ENCODE measurements at places on chromosomes 11 and 22.

DNA sequence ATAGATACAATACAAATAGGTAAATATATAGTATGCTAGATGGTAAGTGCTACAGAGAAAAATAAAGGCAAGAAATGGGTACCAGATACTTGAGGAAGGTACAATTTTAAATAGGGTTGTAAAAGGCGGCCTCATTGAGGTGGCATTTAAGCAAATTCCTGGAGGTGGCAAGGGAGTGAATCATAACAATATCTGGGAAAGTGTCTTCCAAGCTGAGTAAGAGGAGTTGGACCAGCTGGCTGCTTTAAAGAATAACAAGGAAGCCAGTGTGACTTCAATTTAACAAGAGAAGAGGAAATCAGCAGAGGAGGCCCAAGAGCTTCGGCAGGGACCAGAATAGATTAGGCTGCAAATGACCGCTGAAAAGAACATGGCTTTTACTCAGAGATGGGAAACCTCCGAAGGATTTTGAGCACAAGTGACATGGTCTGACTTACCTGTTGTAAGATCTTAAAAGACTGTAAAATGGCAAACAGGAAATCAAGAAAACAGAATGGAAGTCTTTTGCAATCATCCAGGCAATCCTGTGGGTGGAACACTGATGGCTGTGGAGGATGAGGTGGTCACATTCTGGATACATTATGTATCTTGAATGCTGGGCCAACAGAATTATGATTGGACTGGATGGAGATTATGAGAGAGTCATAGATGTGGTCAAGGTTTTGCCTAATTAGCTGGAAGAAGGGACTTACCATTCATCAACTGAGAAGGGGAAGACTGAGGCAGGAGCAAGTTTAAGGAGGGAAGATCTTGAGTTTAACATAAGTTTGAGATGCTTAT is 77.2 kb downstream of the RDX start:
- DNase-seq = no peak
- H3K36me3 ChIP-seq = peaks cover 3% of the 10 kb centered on the region
- no peak overlapping the region for H3K4me3 ChIP-seq
- H3K27ac ChIP-seq = no peak overlapping the region
- H3K4me1 ChIP-seq = no peaks in the 10 kb centered on the region
- no peaks in the 10 kb centered on the region for H3K27me3 ChIP-seq

- H3K27me3 ChIP-seq = peaks cover 80% of the 10 kb centered on the region
- DNase-seq = no peak
- peaks cover 2% of the 10 kb centered on the region for H3K36me3 ChIP-seq
- peaks cover 7% of the 10 kb centered on the region for H3K4me1 ChIP-seq
- no peak overlapping the region for H3K27ac ChIP-seq
- no peak overlapping the region for H3K4me3 ChIP-seq
Observed at GRCh38 chr11:22344081-22344480, 5.9 kb downstream of the SLC17A6 start.

DNA sequence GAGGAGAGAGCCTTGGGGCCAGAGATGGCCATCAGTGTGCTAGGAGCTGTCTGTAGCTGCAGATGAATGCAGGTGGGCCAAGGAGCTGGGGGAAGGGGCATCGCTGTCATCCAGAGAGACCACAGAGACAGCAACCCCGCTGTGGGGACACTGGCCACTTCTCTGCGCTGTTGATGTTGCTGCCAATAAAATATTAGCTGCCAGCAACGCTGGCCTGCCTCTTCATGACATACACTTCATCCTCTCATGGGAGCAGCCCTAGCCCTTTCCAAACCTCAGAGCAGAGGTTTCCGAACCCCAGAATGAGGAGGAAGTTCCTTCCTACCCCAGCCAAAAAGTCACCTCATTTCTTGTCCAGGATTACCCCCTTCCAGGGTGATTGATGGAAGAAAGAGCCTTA is 106.2 kb downstream of the PARVA start:
- peaks cover 42% of the 10 kb centered on the region for H3K27me3 ChIP-seq
- H3K36me3 ChIP-seq = peaks cover 2% of the 10 kb centered on the region
- H3K4me1 ChIP-seq = no peaks in the 10 kb centered on the region
- H3K4me3 ChIP-seq = no peak overlapping the region

- no peak overlapping the region for H3K27ac ChIP-seq
- no peaks in the 10 kb centered on the region for H3K36me3 ChIP-seq
- no peaks in the 10 kb centered on the region for H3K4me1 ChIP-seq
- no peak for DNase-seq
Observed at GRCh38 chr22:32706149-32706548, 95.4 kb upstream of the TIMP3 start.

- no peak overlapping the region for H3K27ac ChIP-seq
- DNase-seq = no peak
- no peaks in the 10 kb centered on the region for H3K4me1 ChIP-seq
- peaks cover 65% of the 10 kb centered on the region for H3K27me3 ChIP-seq
- no peaks in the 10 kb centered on the region for H3K36me3 ChIP-seq
Observed at GRCh38 chr11:111457731-111458368, 54.3 kb downstream of the BTG4 start.

DNA sequence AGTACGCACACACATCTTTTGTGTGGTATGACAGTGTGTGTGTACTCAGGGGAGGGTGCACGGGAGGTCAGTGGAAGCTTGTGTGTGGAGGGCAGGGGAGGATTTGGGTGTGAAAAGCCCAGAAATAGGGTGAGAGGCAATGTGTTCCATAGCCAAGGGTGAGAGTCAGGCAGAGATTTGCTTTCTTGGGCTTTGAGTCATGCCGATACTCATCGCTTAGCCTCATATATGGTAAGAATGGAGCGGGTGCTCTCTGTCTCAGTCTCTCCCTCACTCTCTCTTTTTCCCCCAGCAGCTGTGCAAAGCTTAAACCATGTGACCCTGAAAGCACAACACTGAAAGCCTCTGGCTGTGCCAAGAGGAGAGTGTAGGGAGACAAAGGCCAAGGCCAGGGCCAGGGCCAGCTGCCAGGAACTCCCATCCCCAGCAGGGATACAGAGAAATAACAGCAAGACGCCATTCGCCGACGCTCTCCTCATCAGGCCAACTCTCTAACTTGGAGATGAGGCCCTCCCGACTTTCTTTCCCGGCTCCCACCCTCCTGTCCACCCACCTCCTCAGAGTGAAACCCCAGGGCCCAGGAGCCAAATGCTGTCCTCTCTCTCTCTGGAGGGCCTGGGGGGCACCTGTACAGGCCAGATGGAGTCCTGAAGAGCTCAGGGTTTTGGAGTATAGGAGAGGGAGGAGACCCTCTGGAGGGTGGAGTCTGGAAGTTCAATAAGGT is 20.3 kb upstream of the MICAL3 start:
- H3K4me1 ChIP-seq = no peaks in the 10 kb centered on the region
- no peak overlapping the region for H3K4me3 ChIP-seq
- no peaks in the 10 kb centered on the region for H3K36me3 ChIP-seq
- no peak overlapping the region for H3K27ac ChIP-seq
- no peak for DNase-seq
- H3K27me3 ChIP-seq = peaks cover 4% of the 10 kb centered on the region

DNA sequence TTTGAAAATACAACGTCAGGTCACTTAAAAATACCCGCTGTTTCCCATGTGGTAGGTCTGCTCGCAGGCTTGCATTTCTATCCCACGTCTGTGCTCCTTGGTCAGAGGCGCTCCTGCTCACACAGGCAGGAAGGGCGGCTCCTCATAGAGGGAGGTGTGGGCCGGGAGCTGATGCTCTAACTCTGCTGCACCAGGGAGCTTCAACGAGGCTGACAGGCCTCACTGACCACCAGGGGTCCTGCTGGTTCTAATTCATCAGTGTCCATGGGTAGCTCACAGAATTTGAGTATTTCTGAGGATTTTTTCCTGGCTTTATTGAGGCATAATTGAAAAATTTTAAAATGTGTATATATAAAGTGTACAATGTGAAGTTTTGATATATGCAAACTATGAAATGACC is 68.5 kb downstream of the PIWIL3 start:
- H3K4me3 ChIP-seq = no peak overlapping the region
- H3K27ac ChIP-seq = no peak overlapping the region
- H3K36me3 ChIP-seq = no peaks in the 10 kb centered on the region

DNA sequence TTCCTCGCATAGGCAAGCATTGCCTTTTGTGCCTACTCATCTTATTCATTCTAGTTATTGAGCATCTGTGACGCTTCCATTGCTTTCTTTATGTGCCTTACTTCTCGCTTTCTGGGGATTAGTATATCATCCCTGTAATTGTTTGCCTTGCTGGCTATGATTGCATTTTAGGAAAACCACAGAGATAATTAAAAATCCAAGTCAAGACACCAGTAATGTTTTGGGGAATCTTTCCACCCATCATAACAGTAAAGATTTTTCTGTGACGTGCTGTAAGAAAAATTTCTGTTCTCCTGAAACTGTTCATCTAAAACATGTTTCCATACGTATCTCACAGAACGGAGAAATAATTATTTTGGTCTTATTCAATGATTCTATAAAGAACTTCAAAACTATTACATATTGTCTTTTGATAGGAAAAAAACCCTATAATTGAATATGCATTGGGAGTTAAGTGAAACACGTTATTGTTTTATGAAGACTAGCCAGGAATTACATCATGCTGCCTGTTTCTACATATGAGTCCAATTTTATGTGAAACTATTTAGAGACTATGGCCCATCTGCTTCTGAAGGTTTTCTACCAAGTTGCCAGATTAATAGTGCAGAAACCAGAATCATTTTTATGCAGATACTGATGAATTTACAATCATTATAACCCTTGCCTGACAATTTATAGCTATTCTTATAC is 133.7 kb upstream of the FIBIN start:
- no peak for DNase-seq
- no peaks in the 10 kb centered on the region for H3K36me3 ChIP-seq
- no peaks in the 10 kb centered on the region for H3K4me1 ChIP-seq
- no peak overlapping the region for H3K4me3 ChIP-seq

GRCh38 chr11:125449565-125449964 is 46.5 kb downstream of the FEZ1 start:
- peaks cover 16% of the 10 kb centered on the region for H3K27me3 ChIP-seq
- H3K4me1 ChIP-seq = peaks cover 6% of the 10 kb centered on the region
- no peak overlapping the region for H3K4me3 ChIP-seq
- H3K36me3 ChIP-seq = peaks cover 3% of the 10 kb centered on the region
- no peak overlapping the region for H3K27ac ChIP-seq
- DNase-seq = no peak

DNA sequence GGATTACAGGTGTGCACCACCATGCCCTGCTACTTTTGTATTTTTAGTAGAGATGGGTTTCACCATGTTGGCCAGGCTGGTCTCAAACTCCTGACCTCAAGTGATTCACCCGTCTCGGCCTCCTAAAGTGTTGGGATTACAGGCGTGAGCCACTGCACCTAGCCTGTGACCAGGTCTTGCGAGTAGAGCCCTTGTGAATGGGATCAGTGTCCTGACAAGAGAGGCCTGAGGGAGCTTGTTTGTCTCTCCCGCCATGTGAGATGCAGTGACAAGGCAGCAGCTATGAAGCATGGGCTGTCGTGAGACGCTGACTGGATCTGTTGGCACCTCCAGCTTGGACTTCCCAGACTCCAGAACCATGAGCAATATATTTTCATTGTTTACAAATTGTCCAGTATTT is 69.3 kb downstream of the LRRC32 start:
- no peaks in the 10 kb centered on the region for H3K4me1 ChIP-seq
- no peak overlapping the region for H3K27ac ChIP-seq
- H3K4me3 ChIP-seq = no peak overlapping the region
- no peaks in the 10 kb centered on the region for H3K36me3 ChIP-seq

DNA sequence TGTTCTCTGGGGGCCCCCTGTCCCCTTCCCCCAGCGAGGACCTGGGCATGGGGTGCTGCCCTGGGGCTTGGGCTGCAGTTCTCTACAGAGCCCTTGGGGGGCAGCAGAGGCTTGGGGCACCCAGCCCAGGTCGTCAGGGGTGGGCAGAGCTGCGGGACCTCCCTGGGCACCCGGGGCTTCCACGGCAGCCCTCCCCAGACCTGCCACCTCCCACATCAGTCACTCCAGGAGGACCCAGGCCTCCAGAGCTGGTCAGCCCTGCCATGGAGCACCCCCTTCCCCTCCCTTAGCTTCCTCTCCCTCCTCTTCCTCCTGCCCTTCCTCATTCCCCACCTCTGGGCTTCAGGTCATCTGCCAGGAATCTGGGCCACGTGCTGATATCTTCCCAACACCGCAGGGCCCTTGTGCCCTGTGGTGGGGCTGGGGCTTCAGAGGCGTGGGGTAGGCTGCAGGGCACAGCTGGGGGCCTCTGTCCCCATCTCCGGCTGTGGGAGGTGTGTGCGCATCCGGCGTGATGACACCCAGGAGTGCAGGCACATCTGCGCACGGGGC is 5.8 kb downstream of the TSPAN4 start:
- H3K4me3 ChIP-seq = peak overlapping the region; percentile 56
- H3K36me3 ChIP-seq = peaks cover 6% of the 10 kb centered on the region
- H3K4me1 ChIP-seq = peaks cover 5% of the 10 kb centered on the region
- H3K27me3 ChIP-seq = no peaks in the 10 kb centered on the region
- no peak overlapping the region for H3K27ac ChIP-seq

DNA sequence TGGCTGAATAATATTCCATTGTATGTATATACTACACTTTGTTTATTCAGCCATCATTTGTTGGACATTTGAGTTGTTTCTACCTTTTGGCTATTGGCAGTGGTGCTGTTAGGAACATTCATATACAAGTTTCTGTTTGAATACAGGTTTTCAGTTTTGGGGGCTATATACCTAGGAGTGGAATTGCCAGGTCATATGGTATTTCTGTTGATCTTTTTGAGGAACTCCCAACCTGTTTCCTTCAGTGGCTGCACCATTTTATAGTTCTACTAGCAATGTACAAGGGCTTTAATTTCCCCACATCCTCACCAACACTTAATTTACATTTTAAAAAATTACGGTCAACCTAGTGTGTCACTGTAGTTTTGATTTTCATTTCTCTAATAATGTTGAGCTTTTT is 54.6 kb downstream of the HSD17B12 start:
- H3K27me3 ChIP-seq = no peaks in the 10 kb centered on the region
- H3K36me3 ChIP-seq = peaks cover 2% of the 10 kb centered on the region
- no peak overlapping the region for H3K4me3 ChIP-seq
- no peak overlapping the region for H3K27ac ChIP-seq

DNA sequence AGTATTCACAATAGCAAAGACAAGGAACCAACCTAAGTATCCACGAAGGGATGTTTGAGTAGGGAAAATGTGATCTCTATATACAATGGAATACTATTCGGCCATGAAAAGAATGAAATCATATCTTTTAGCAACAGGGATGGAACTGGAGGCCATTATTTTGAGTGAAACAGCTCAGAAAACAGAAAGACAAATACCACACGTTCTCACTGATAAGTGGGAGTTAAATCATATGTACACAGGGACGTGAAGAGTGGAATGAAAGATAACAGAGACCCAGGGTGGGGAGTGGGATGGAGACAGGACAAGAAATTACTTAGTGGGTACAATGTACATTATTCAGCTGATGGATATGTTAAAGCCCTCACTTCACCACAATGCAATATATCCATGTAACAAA is 1012.7 kb downstream of the TBC1D22A start:
- no peaks in the 10 kb centered on the region for H3K4me1 ChIP-seq
- peaks cover 33% of the 10 kb centered on the region for H3K27me3 ChIP-seq
- no peak for DNase-seq
- H3K4me3 ChIP-seq = no peak overlapping the region

- no peaks in the 10 kb centered on the region for H3K4me1 ChIP-seq
- no peaks in the 10 kb centered on the region for H3K27me3 ChIP-seq
- no peak for DNase-seq
- H3K4me3 ChIP-seq = no peak overlapping the region
- no peak overlapping the region for H3K27ac ChIP-seq
Observed at GRCh38 chr11:110301032-110301431, 4.6 kb upstream of the RDX start.

- DNase-seq = no peak
- H3K27ac ChIP-seq = peak overlapping the region; percentile 0
- H3K27me3 ChIP-seq = no peaks in the 10 kb centered on the region
- H3K36me3 ChIP-seq = no peaks in the 10 kb centered on the region
- H3K4me1 ChIP-seq = peaks cover 6% of the 10 kb centered on the region
Observed at GRCh38 chr22:35684270-35684700, 33.4 kb upstream of the APOL5 start.

Data from central memory CD8-positive, alpha-beta T cell (primary cell).